Activated CD8-positive, alpha-beta memory T cell treated with anti-CD3 and anti-CD28 coated beads for 4 hours (primary cell): ENCODE measurements at places on chromosomes 13 and 19.

DNA sequence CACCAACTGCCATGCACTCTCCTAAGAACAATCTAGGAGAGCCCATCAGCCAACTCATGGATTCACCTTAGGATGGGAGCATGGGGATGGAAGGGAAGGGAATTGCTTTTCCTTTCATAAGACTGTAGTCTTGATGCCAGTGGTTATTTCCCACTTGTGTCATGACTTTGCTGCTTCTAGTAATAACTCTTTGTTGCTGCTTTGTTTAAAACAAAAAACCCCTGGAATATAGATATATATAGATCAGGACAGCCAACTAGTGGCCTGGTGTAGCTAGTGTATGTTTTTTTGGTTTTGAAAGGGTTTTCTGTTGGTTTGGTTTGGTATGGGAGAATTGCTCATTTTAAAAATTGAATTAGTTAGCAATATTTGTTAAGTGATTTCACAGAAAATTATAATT, 39.3 kb upstream of the KCTD4 start:
- no peak for DNase-seq

DNA sequence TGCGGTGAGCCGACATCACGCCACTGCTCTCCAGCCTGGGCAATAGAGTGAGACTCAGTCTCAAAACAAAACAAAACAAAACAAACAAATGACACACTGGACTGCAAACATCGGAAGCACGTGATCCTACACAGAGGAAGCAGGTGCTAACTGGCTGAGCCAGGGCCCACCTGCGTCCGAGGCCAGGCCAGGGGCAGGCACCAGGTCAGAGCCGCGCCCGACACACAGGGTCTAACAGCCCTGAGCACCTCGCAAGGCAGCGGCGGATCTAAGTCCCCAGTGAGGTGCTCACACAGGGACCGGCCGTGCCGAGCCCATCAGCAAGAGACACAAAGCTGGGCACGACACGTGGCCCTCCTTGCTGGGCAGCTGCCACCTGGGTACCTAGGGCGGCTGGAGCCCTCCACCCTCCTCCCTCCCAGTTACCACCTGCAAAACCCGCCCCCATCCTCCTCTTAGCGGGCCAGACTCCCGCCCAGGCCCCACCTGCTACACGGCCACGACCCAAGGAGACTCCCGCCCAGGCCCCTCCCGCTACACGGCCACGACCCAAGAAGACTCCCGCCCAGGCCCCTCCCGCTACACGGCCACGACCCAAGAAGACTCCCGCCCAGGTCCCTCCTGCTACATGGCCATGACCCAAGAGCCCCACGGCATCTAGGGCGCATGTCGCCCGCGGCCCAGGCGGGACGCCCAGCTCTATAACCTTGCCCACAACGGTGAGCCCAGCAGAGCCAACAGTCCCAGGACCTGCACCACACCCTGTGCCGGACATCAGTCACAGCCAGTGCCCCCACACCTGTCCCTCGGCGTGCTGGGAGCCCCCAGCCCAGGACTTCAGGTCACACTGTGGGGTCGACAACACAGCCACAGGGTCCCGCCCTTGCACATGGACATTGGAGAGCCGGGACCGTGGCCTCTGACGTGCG, 15.6 kb downstream of the AP3D1 start:
- DNase-seq = no peak

DNA sequence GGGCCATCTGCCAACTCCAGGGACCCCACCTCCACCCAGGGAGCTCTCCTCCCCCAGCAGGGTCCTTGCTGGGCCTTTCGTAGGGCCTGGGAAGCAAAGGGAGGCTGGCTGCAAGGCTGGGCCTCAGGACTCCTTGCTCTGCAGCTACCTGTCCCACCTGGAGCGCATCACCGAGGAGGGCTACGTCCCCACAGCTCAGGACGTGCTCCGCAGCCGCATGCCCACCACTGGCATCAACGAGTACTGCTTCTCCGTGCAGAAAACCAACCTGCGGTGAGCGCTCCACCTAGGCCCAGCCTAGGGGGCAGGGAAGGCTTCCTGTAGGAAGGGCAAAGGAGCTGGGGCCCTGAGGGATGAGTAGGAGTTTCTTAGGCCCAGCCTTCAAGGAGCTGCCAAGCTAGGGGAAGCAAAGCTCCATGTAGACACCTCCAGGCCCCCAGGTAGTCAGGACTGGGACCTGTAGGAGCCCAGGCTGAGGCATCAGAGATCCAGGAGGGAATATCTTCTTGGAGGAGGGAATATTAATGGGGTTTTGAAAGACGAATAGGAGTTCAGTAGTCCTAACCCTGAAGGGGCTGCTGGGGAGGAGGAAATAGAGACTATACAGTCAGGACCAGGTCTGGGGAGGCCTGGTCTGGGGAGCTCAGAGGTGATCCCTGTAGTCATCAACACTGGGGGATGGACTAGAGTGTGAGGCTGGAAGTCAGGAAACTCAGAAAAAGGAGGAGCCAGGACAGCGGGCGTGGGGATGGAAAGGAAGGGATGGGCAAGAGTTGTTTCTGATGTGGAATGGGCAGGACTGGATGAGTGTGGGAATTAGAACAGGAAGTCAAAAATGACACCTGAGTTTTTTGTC, 16.0 kb downstream of the GNA15 start:
- DNase-seq = no peak

GRCh38 chr13:80437231-80437630, 96.3 kb upstream of the SPRY2 start:
- no peak for DNase-seq

- DNase-seq = no peak
Observed at GRCh38 chr19:6556480-6557195, 25.8 kb downstream of the TNFSF9 start.

- DNase-seq = no peak
Observed at GRCh38 chr13:90321281-90321931, 1026.1 kb upstream of the MIR17HG start.

DNA sequence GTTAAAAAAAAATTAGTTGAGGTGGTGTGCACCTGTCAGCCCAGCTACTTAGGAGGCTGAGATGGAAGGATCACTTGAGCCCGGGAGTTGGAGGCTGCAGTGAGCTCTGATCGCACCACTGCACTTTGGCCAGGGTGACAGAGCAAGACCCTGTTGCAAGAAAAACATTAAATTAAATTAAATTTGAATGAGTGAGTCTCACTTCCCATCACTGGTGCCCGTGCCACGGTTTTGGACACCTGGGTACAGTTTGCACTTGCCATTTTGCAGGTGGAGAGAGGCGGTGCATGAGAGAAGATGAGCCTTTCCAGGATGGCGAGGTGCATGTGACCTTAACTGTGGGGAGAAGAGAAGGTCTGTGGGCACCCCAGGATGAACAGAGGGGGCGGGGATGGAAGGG, 60.3 kb upstream of the ZNF536 start:
- DNase-seq = no peak

DNA sequence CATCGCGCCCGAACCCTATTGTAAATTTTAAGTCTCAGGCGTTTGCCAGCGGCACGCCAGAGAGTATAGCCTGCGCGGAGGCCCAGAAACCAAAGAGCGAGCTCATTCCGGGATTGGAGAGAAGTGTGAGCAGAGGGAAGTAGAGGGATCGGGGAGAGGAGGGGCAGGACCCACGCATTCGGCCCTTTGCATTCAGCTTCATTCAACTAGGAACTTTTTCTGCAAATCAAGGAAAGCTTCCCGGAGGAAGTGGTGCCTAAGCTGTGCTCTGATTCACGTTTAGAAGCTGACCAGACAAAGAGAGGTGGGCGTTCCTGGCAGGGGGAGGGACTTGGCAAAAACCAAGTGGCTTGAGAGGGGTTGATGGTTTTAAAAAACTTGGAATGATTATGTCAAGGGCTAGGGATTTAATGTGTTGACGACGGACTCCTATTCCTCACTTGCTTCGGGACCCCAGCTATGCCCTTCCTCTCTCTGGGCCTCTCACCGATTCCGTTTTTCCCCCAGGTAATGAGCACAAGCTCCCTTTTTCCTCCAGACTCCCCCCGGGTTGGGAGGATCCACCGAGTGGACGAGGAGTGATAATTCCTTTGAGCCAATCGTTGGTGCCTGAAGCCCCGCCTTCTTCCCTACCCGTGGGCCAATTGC, 811 bp upstream of the PRMT1 start:
- DNase-seq = no peak

- no peak for DNase-seq
Observed at GRCh38 chr19:18274219-18274780, at the start of gene IQCN. Gene IQCN, minus strand, starts transcription at chr19:18274452. Its CDS starts 4,974 bp downstream, at chr19:18269478.

DNA sequence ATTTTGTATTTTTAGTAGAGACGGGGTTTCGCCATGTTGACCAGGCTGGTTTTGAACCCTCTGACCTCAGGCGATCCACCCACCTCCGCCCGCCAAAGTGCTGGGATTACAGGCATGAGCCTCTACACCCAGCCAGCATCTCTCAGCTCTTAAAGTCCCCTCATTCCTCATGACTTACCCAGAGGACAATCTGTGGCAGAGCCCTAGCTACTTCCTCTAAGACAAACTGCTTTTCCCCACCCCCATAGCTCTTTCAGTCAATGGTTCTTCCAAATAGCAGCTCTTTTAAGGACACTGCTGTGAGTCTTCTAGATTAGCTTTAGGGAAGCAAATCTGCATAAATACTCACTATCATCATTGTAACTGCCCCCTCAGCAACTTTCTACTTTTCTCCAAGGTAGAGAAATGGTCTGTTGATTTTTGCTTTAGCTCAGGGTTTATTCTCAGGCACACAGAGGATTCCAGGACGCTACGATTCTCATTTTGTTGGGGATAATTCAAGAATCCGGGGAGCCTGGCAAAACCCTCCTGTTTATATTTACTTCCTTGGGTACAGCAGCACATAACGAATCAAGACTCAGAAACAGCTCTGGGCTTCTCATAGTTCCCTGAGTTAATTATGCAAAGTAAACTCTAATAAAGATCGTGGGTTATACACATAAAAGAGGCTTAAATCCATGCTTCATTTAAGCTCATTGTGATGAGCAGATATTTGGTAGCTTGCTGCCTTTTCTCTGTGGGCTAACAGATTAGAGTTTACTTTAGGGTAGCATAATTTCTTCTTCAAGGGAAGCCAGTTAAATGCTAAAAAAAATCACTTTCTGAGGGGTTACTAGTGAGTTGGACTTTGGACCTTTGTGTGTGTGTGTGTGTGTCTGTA, 357.4 kb downstream of the TDRD3 start:
- DNase-seq = no peak

GRCh38 chr19:17234911-17235299, 8.9 kb downstream of the OCEL1 start:
- no peak for DNase-seq

- no peak for DNase-seq
Observed at GRCh38 chr13:103188713-103189326, 122.6 kb upstream of the SLC10A2 start.

DNA sequence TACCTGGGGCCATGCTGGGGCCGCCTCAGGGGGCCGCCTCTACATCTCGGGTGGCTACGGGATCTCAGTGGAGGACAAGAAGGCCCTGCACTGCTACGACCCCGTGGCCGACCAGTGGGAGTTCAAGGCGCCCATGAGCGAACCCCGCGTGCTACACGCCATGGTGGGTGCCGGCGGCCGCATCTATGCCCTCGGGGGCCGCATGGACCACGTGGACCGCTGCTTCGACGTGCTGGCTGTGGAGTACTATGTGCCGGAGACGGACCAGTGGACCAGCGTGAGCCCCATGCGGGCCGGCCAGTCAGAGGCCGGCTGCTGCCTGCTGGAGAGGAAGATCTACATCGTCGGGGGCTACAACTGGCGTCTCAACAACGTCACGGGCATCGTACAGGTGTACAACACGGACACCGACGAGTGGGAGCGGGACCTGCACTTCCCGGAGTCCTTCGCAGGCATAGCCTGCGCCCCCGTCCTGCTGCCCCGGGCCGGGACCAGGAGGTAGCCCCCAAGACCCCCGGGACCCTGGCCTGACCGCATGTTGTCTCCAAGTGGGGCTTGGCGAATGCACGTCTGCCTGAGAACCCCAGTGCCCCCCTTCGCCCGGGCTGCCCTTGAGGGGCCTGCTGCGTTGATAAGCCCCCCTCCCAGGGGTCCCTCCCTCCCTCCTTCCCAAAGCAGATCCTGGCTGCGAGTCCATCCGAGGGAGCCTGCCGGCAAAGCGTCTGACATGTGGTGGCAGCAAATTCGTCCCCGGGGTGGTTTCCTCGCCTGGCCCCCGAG, 14.5 kb upstream of the CRTC1 start:
- DNase-seq = no peak

GRCh38 chr13:47310401-47310800, 413.5 kb upstream of the HTR2A start:
- no peak for DNase-seq

DNA sequence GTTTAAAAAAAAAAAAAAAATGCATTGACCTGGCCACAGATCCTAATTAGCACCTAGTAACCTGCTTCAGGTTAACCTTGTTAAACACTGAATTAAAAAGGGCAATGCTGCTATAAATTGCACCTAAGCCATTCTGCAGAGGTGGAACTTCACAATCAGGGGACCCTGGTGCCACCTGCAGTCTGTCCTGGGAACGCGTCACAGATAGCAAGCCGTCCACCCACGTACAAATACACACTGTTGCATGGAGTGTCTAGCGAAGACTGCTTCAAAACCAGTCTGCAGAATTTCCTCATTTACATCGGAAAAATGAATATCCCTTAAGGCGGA, 169.3 kb downstream of the COL4A1 start:
- DNase-seq = no peak

DNA sequence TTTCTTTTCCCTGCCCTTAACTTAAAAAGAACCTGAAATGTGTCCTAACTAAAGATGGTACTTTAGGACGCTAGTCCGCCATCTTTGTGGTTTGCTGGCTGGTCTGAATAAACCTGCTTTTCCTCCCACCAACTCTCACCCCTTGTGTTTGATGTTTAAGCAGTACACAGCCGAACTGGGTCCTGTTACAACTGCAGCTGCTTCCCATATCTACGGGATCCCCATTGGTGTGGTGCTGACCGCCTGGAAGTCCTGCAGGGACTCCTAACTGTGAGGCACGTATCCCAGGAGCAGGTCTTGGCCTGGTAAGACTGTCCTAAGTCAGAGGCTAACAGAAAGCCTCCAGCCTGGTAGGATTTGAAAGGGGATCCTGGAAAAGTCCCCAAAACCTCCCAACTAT, 40.9 kb upstream of the VSTM2B start:
- no peak for DNase-seq

- DNase-seq = no peak
Observed at GRCh38 chr19:42154471-42155323, 22.5 kb upstream of the POU2F2 start.

DNA sequence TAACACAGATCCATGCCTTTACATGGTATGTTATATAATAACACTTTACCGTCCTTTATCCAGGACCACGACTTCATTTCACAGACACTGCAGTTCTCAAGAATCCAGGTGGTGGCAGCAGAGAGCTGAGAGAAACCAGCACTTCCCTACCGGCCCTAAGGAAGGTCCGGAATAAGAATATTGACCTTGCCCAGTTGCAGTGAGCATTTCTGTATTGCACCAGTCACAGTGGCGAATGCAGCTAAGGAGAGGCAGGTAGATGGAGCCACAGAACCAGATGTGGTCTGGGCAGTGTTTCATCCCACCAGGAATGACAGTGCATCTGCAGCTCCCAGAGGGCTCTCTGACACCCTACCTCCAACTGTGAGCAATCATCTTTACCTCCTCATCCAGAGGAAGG, 44.6 kb downstream of the ZNF787 start:
- no peak for DNase-seq
